ENCODE measurements at places on chromosomes 7 and 10.

- DNase-seq = no peak
These were observed 95.3 kb downstream of the INSYN2A start for GRCh38 chr10:127100983-127101615.

- DNase-seq = no peak
These were observed 45.4 kb upstream of the PTN start for GRCh38 chr7:137388916-137389315.

DNA sequence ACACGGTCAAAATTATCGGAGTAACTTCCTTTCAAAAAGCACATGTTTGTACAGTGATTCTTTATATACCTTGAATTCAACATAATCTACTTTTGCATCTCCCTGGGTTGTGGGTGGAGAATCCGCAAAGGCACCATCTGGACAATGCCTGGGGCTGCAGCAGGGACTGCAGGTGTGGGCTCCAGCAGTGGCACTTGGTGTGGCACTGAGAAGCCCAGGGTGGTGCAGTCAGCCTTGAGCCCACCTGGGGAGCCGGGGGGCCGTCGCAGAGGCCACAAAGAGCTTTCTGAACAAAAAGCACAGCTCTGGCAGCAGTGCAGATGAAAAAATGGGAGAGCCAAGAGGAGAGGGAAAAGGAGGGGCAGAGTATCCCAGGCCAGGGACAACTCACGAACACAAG, 22.2 kb downstream of the PARD3 start:
- DNase-seq = no peak

- DNase-seq = no peak
These were observed 502.8 kb downstream of the SORCS1 start for GRCh38 chr10:106661767-106662140.

DNA sequence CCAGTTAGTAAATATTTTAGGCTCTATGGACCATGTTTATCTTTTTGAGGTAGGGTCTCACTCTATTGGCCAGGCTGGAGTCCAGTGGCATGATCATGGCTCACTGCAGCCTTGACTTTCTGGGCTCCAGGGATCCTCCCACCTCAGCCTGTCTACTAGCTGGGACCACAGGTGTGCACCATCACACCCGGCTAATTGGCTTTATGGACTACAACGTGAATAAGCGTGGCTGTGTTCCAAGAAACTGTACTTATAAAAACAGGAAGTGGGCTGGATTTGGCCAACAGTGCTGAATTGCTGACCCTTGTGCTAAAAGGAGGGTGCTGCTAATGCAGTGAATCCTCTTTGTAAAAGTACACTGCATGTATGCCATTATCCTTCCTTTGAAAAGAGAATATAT, 111.7 kb upstream of the CDK13 start:
- peak; percentile 92 for DNase-seq

DNA sequence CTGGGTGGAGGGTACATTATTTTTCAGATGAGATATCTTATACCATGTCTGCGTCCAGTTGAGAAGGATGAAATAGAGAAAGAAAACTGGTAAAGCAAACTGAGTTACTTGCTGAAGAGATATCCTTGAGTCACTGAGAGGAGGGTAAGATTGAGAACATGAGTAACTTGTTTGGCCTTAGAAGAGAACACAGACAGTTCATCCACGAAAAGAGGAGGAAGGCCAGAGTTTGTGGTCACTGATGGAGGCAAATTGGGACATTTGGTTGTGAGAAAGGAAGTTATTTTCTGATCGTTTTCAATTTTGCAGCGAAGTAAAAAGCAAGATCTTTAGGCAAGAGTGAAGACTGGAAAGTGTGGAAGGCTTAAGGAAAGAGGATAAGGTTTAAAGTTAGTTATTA, 15.6 kb downstream of the MBL2 start:
- no peak for DNase-seq

GRCh38 chr10:6607778-6608177, 27.7 kb upstream of the PRKCQ start:
- no peak for DNase-seq

GRCh38 chr7:126843336-126843735, 409.4 kb downstream of the GRM8 start:
- no peak for DNase-seq

GRCh38 chr10:96368971-96369370, 10.2 kb upstream of the OPALIN start:
- DNase-seq = no peak

All from NCI-H748 treated with DMSO at 0.1 percent for 48 hours (cell line).